ENCODE measurements at places on chromosomes 3 and 15.

DNA sequence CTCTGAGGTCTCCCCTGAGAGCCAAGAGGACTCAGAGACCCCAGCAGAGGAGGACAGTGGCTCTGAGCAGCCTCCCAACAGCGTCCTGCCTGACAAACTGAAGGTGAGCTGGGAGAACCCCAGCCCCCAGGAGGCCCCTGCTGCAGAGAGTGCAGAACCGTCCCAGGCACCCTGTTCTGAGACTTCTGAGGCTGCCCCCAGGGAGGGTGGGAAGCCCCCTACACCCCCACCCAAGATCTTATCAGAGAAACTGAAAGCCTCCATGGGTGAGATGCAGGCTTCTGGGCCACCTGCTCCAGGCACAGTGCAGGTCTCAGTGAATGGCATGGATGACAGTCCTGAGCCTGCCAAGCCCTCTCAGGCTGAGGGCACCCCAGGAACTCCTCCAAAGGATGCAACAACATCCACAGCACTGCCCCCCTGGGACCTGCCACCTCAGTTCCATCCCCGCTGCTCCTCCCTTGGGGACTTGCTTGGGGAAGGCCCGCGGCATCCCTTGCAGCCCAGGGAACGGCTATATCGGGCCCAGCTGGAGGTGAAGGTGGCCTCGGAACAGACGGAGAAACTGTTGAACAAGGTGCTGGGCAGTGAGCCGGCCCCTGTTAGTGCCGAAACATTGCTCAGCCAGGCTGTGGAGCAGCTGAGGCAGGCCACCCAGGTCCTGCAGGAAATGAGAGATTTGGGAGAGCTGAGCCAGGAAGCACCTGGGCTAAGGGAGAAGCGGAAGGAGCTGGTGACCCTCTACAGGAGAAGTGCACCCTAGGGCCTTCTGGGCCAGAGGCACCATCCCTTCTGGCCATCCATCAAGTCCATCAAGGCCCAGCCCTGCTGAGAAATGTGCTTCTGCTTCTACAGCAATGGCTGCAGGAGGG is 23.6 kb downstream of the PLEKHO2 start:
- DNase-seq: no peak

DNA sequence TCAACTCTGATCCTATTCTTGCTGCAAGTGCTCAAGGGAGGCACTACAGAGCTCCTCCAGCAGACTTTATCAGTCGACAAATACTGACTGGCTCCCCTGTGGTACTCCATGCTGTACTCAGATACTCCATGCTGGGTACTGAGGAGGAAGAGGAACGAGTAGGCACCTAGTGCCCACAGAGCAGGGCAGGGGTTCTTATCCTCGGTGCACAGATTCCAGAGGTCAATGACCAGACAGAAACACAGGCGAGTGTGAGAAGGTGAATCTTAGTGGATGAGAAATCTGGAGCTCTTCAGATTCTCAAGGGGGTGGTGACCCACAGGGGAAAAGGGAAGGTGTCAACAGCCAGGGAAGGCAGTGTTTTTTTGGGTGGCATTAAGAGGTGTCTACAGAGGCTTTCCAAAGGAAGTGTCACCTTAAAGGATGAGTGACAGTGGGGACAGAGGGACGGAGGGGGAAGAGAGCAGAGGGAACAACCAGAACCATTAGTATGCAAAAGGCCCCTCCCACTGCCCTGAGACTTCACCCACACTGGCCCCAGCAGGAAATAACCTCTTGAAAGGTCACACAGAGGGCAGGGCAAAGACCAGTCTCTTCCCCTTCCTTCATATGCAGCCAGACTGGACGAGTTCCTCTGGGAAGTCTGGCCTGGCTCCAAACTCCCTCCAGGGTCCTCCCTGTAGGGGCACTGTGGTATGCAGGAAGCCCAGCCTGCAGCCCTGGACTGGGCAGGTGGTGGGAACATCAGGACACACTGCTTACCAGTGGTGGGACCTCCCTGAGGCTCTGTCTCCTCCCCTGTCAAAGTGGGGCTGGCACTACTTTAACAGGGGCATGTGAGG is 27.5 kb downstream of the CCDC12 start:
- no peak for DNase-seq

DNA sequence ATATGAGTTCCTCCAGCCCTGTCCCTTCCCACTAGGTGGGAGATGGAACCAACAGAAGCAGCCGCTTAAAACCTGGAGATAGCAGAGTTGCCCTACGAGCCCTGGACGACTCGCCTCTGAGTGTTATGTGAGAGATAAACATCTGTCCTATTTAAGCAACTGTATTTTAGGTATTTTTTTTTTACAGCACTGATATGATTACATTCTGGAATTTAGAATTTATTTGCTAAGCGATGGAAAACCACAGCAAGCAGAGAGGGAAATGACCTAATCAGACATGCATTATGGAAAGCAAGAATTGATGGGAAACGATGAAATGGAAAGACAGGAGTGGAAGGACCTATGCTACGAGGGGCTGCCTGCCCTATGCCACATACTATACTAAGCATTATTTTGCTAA is 379.0 kb upstream of the IL12A start:
- no peak for DNase-seq

- no peak for DNase-seq
These were observed 4.1 kb downstream of the ARID3B start for GRCh38 chr15:74545086-74545485.

DNA sequence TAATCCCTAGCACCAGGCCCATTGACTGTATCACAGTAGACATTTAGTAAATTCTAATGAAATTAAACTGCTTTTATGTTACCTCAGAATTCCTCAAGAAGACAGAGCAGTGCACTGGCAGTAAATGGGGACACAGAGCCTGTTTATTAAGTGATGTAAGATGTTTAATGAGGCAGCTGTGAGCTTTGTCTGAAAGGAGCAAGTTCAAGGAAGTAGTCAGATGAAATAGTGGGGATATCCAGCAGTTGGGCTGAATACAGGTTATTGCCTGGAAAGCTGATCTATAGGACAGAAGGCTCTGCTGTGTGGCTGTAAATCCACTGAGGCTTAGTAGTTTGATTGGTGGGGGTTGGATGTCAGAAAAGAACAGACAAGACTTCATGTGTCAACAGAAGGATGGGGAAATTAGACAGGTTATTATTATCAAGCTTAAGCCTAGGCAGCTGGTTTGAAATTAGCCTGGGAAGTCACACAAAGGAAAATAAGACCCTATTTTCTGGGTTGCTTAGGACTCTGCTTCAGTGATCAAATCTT is 62.2 kb downstream of the PFN2 start:
- DNase-seq: no peak

DNA sequence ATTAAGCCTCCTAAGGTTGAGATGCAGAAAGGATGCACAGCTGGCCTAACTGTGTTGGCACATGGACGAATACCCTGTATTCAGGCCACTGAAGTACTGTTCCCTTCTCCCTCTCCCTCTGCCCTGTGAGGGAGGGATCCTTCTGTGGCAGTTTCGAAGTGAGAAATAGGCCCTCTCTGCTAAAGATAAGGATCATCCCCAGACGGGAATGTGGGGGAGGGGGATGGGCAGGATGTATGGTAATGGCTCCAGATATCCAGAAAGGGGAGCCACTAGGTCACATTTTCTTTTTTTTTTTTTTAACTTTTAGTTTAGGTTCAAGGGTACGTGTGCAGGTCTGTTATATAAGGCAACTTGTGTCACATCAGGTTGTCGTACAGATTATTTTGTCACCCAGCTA is 463.1 kb downstream of the TBL1XR1 start:
- no peak for DNase-seq

GRCh38 chr15:75436881-75437280 is 14.6 kb downstream of the SIN3A start:
- DNase-seq: no peak

Data from hypothalamus (tissue), 51 donors.